Sigmoid colon (tissue), 7 donors: ENCODE measurements at places on chromosomes 7 and 10. TPM values are rescaled to one million over a fixed set of nuclear protein-coding genes. Genes with fewer than 3 reads are reported as not detected.
A peak's percentile ranks its signal among the peaks of the same experiment; 100 is the strongest.

DNA sequence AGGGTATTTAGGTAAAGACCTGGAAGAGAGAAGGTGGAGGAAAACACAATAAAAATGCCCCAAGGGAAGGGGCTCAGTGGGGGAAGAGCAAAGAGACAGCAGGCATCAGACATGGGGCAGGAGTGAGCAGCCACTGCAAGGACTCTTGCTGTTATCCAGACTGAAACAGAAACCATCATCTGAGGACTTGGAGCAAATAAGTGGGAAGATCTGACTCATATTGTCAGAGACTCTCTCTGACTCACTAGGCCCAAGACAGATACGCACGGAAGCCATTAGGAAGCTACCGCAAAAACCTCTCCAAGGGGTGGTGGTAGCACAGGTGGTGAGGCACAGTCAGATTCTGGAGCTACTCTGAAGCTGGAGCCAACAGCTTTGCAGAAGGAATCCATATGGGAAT is 110.7 kb downstream of the RNF32 start:
- no peak for DNase-seq

- DNase-seq = peak; percentile 54
Measured at GRCh38 chr10:132021504-132022143, 39.9 kb upstream of the BNIP3 start.

DNA sequence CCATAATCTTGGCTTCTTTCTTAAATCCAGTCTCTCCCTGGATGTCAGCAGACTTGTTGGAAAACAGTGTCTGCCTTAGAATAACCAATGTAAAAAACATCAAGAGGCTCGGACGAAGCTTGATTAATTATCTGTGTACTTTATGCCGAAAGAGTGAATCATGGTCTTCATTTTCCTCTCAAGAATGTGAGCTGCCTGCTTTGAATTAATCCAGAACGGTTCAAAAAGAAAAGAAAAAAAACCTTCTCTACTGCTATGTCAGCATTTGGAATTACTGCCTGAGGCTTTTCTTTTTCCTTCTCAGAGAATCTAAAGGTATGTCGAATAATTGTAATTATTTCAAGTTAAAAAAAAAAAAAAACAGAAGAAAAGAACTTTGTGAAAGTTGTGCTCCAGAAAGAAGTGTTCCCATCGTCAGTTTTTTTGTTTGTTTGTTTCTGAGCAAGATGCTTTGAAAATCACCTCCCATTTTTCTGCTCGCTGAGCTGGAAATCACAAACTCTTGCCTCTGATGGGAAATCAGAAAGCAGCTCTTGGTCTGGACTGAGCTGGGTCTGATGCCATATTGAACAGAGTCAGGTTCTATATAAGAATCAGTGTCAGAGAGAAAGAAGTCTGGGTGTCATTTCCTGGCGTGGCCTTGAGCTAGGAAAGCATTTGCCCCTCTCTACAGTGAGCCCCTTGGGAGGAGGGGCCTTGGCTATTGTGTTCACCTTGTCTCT is 20.2 kb downstream of the PLPP4 start:
- DNase-seq = no peak

DNA sequence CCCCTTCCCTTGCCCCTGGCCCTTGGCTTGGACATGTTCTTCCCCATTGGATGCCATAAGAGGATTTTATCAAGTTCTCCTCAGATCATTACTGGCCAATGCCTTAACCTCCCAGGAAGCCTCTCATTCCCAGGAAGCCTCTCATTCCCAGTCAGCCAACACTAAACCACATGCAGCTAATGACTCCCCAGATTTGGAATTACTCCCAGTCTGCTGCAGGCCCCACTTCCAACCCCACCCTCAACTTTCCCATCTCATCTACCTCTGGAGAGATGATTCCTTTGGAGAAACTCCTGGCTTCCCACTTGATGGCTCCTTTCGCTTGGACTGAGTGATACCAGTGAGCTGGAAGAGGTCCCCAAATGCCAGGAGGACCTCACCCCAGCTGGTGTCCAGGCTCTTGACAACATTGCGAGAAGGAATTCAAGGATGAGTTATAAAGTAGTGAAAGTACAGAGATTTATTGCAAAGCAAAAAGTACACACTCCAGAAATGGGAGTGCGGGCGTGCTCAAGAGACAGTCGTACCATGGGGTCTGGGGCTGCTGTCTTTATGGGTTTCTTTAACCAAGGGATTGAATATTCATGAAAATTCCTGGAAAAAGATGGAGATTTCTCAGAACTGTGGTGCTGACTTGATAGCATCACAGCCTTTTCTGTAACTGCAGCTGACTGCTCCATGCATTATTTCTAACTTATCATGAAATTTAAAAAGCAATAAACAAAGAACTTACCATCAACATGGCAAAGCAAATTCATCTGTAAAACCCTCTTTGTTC is 117.2 kb upstream of the ADCY1 start:
- no peak for DNase-seq

GRCh38 chr10:28963539-28964221 is 286.4 kb downstream of the BAMBI start:
- no peak for DNase-seq

- peak; percentile 2 for DNase-seq
Measured at GRCh38 chr7:140384894-140385545, 13.3 kb downstream of the SLC37A3 start.

DNA sequence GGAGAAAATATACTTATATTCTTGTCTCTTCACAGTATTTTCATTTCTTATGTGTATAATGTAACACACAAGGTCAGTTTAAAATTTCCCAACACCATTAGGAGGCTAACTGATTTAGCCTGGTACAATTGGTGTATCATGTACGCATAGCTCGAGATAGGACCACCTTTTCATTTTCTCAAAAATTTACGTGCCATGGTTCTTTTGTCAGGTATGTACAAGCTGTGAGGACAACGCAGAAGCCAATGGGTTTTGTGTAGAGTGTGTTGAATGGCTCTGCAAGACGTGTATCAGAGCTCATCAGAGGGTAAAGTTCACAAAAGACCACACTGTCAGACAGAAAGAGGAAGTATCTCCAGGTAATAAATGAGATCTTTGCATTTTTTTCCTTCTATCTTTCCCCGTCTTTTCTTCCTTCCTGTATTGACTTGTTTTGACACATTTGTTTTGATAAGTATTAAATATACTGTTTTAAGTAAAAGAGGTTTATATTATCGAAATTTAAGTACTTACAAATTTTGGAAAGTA is 55.0 kb downstream of the TRIM24 start:
- DNase-seq = no peak

GRCh38 chr10:119812684-119813083 is 60.0 kb downstream of the MCMBP start:
- no peak for DNase-seq

- DNase-seq = peak; percentile 46
Measured at GRCh38 chr10:124301736-124302135, 117.0 kb downstream of the OAT start.

- no peak for DNase-seq
Measured at GRCh38 chr7:55787796-55788195, 74.8 kb downstream of the SEPTIN14 start.

DNA sequence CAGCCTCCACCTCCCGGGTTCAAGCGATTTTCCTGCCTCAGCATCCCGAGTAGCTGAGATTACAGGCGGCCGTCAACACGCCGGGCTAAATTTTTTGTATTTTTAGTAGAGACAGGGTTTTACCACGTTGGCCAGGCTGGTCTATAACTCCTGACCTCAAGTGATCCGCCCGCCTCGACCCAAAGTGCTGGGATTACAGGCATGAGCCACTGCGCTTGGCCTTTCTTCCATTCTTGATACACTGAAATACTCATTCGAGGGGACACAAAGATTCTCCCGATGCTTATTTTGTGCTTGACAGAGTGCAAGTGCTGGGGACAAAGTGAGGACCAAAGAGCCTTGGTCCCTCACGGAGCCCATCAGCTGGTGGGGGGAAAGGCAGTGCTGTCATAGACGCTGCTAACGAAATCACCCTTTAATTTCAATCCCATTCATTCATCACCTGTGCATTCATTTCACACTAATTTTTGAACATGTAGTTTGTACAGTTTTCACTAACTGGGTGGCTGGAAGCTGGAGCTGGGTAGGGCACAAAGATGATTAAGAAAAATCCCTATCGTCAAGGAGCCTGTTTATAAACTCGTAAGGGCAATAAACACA is 621 bp upstream of the FAM133B start:
- DNase-seq = no peak

GRCh38 chr7:40922316-40922670 is 780.6 kb downstream of the INHBA start:
- no peak for DNase-seq

DNA sequence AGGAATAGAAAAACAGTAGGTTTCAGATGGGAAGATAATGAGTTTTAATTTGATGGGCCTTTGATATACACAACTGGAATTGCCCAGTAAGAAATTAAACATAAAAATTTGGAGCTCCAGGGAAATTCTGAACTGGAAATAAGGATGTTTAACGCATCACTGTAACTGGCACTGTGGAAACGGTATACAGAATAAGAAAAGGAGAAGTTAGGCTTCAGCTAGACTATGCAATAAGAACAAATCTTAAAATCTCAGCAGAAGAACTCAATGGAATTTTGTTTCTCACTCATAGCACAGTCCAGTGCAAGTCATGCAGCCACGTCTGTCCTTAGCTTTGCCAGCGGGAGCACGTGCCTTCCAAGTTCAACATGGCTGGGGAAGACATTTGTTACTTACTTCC is 52.9 kb upstream of the FGL2 start:
- no peak for DNase-seq

GRCh38 chr10:36194276-36194675 is 552.2 kb upstream of the FZD8 start:
- DNase-seq = no peak

- peak; percentile 22 for DNase-seq
Measured at GRCh38 chr10:86370006-86370585, 3.5 kb upstream of the GRID1 start.

DNA sequence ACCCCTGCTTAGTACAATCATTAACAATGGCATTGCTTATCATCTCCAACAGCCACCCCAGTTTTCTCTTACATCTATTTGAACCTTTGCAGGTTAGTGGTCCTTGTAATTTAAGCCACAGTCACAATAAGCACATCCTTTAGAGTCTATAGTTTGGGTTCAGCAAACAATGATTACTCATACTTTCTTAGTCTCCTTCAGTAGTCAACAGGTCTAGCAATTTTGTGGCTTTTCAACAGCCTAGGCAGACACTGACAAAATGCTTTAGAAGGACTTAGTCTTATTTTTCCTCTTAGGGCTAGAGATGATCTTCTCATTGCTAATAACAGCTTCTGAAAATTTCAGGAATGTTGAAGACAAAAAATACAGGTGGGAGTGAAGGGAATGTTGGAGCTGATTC is 32.3 kb upstream of the FAM204A start:
- DNase-seq = no peak

DNA sequence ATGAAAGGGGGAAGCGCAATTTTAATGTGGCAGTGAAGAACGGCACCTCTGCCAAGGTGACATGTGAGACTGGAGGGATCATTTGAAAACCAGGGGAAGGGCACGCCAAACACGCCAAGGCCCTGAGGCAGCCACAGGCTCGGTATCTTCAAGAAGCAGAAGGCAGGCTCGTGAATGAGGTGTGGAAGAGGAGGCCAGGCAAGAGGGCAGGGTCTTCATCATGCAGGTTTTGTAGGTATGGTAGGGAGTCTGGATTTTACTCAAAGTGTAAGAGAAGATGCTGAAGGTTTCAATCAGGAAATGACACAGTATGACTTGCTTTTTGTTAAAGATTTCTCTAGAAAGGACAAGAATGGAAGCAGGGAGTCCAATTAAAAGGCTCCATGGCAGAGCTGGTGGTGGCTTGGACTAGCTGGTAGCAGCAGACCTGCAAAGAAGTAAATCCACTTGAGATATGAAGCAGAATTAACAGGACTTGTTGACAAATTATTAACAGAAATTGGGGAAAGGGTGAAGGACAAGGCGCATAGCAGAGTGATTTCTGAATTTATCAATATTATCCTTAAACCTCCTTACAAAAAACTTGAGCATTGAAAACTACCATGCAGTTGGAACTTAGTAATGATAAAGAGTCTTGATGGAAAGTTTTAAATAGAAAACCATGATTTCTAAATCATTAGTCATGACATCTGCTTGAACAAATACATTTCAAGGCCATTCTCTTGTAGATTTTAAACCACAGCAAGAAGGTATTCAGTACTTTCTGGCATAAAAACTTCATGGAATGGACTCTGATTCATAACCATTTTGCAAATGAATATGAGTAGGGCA is 70.4 kb downstream of the COA1 start:
- DNase-seq = no peak

DNA sequence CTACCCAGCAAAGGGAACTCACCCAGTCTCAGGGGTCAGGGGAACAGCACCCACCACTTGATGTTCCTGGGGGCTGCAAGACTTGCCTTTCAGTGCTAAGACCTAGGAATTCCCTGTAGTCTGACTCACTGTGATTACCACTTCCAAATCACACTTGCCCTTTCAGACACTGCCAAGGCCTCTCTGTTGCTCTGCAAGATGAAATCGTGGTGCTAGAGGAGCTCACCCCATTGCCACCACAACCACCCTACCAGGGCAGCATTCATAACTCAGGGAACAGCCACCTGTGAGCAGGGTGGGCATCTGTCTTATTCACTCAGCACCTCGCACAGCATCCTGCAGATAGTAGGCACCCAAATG is 36.5 kb downstream of the XPNPEP1 start:
- DNase-seq = no peak

- DNase-seq = no peak
Measured at GRCh38 chr7:378041-378420, 88.1 kb downstream of the FOXL3 start.

DNA sequence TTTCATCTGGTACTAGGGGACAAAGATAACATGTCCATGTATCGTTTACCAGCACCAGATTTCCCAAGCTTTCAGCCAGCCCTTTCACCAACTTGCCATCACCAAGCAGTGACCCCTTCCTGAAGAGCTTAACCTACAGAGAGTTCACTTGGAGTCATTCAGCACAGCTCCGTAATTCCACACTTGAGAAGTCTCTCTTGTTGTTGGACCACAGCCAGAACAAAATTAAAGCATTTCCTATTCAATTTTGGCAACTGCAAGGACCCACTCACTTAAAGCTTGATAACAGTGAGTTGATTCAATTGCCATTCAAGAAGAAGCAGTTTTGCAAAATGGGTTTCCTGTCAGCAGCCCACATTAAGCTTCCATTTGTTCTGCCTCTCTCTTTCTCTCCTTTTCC is 88.5 kb upstream of the LRRTM3 start:
- no peak for DNase-seq

DNA sequence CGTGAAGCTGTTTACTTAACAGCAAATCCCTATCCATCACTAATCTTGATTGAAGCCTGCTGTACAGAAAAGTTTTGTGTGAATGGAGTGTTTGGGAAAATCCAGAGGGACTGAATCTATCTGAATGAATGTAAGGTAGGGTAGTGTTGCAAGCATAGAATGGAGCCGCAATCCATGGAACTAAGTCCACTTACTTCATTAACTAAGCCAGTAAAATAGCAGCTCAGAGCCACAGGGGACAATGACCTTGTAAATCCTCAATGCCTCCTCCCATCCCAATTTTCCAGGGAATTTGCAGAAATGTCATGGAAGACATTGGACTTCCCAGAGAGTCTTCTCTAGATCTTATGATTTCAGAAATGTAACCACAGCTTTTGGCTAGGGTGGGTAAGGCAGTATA is 15.2 kb downstream of the TBATA start:
- no peak for DNase-seq

GRCh38 chr7:134823400-134823799 is 44.0 kb downstream of the CALD1 start:
- no peak for DNase-seq

Gene MAP3K8
- total RNA-seq = 16.9 TPM

Gene MKI67
- total RNA-seq = 0.49 TPM

Gene PTPN20
- 3.0 TPM for total RNA-seq

Gene LBX1
- not detected for total RNA-seq

Gene GSTO2
- total RNA-seq = 1.3 TPM

Gene PIP
- total RNA-seq = not detected

Gene LIPF
- total RNA-seq = not detected

Gene ABCA13
- total RNA-seq = 0.71 TPM

Gene TBX20
- total RNA-seq = not detected
